ENCODE measurements at places on chromosomes 13 and 19.

DNA sequence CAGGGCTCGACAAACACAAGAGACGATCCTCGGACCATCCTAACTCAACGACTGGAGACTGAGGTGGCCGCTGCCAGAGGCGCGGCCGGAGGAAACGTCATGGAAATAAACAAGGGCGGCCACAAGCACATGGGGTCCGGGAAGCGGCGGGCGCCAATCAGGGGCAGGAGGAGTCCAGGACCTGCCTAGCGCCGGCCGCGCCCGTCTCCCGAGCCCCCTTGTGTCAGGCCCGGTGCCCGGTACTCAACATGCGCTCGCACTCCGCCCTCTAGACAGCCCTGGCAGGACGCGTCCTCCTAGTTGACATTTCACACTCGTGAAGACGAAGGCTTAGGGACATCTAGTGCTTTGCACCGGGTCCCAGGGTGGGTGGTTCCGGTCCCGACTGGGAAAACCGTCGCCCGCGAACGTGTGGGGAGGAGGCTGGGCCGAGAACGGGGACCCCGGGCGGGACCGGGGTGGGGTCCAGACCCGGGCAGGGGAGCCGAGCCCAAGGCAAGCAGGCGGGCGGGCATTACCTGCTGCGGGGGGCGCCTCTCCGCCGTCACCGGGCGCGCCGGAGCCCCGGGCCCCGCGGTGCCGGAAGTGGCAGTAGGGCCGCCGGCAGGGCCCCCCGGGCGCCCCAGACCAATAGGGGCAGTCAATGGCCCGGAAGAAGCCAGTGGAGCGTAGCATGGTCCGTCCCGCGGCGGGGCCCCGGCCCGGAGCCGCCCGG lies 442 bp downstream of the REXO1 start:
- DNase-seq, result no peak
- H3K27ac ChIP-seq, result peak overlapping the region; percentile 97
- peaks cover 16% of the 10 kb centered on the region for H3K4me1 ChIP-seq
- no peaks in the 10 kb centered on the region for H3K27me3 ChIP-seq

GRCh38 chr13:28494778-28495537 lies at the start of gene FLT1:
Gene FLT1, minus strand, starts transcription at chr13:28495128. Its CDS starts 285 bp downstream, at chr13:28494843.
- peak within 1 kb of the TSS; percentile 78 for H3K4me3 ChIP-seq
- peaks cover 13% of the 10 kb centered on the region for H3K4me1 ChIP-seq
- H3K36me3 ChIP-seq, result no peaks in the 10 kb centered on the region

- no peaks in the 10 kb centered on the region for H3K36me3 ChIP-seq
- H3K4me3 ChIP-seq, result peak overlapping the region; percentile 78
- H3K4me1 ChIP-seq, result peaks cover 55% of the 10 kb centered on the region
- peak; percentile 48 for DNase-seq
- H3K27ac ChIP-seq, result peak overlapping the region; percentile 72
- peaks cover 38% of the 10 kb centered on the region for H3K27me3 ChIP-seq
Observed at GRCh38 chr19:31338069-31338776, 11.0 kb downstream of the TSHZ3 start.

DNA sequence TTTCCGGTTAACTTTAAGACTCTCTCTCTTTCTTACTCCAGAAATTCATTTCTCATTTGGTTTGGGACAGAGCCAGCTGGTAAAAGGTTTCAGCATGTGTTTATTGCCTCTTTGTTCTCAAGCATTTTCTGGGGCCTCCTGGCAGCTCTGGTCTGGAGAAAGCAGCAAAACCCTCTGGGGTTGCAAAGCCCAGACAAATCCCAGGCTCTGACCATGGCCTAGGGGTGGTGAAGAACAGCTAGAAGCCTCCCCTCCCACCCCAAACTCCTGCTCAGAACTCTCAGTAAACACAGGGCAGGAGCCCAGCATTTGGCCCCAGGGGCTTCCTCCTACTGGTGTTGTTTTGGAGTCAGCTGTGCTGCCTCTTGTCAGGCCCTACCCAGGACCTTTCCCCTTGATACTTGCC lies 124.2 kb upstream of the SERP2 start:
- H3K4me1 ChIP-seq, result peaks cover 13% of the 10 kb centered on the region
- no peak overlapping the region for H3K4me3 ChIP-seq
- no peak for DNase-seq
- H3K27me3 ChIP-seq, result no peaks in the 10 kb centered on the region

- no peaks in the 10 kb centered on the region for H3K27me3 ChIP-seq
- no peak for DNase-seq
- no peak overlapping the region for H3K27ac ChIP-seq
- H3K4me3 ChIP-seq, result no peak overlapping the region
- no peaks in the 10 kb centered on the region for H3K4me1 ChIP-seq
Observed at GRCh38 chr13:44089452-44089851, 209.7 kb downstream of the LACC1 start.

Data from neural crest cell (in vitro differentiated cells).